ENCODE measurements at places on chromosomes 11 and 22.
A peak's percentile ranks its signal among the peaks of the same experiment; 100 is the strongest.

- no peak for DNase-seq
Measured at GRCh38 chr11:125348674-125349309, 147.3 kb downstream of the FEZ1 start.

GRCh38 chr22:20979243-20979809, 2.8 kb upstream of the LZTR1 start:
- peak; percentile 81 for DNase-seq

GRCh38 chr11:67408437-67409200, 4.7 kb downstream of the TBC1D10C start:
- DNase-seq: no peak

DNA sequence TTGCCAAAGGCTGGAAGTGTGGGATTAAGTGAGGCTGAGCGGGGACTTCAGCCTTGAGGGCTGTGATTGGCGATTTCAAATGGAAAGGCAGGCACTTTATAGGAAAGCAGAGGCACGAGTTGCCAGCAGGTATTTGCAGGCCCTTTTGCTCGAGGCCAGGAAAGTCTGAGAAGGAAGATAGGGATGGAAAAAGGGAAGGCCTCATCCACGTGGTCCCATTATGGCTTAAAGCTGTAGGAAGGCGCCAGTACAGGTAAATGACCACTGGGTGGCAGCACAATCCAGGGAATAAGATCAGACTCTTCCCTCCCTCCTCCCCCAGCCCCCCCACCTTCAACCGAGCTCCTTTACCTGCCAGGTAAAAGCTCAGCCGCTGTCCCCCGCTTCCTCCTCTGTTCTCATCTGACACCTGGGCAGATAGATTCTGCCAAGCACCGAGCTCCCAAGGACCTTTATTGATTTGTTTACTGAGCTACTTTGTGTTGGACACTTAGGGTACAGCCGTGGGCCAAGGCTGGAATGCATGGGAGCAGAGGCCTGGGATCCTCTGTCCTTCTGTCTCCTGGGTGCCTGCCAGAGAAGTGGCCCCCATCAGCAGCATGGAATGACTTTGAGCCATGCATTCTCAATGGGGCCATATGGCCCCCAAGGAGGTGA, 7.5 kb downstream of the P2RX3 start:
- DNase-seq: no peak

- DNase-seq: no peak
Measured at GRCh38 chr11:124310721-124311120, 3.0 kb downstream of the OR8D1 start.

DNA sequence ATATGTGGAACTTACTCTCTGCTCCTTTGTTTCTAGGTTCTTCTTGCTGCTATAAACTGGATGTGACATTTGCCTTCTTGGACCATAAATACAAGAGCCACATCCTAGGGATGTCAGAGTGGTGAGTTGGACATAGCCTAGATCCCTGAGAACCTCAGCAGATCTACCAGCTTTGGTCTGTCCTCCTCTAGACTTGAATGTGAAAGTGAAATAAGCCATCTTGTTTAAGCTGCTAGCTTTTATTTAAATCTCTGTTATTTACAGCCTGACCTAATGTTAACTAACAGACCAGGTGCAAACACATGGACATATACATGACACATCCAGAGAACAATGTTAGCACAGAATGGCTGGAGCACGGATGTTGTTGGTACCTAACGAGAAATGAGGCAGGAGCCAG, 36.0 kb downstream of the SLN start:
- DNase-seq: no peak

GRCh38 chr11:11577932-11578911, 43.6 kb downstream of the GALNT18 start:
- DNase-seq: no peak
